ENCODE measurements at places on chromosomes 16 and 17. TPM values are rescaled to one million over a fixed set of nuclear protein-coding genes. Genes with fewer than 3 reads are reported as not detected.
A peak's percentile ranks its signal among the peaks of the same experiment; 100 is the strongest.

GRCh38 chr17:79707931-79708891 lies 22.5 kb upstream of the ENPP7 start:
- peak; percentile 38 for DNase-seq

ASIC2 gene
- 2.5 TPM for polyA plus RNA-seq

GRCh38 chr16:49617016-49617629 lies 238.8 kb downstream of the ZNF423 start:
- DNase-seq = no peak

MYH13 gene
- polyA plus RNA-seq = 0.17 TPM

DYNLRB2 gene
- polyA plus RNA-seq = 9.8 TPM

KRTAP2-3 gene
- not detected for polyA plus RNA-seq

- no peak for DNase-seq
These were observed 42.1 kb downstream of the ITGAM start for GRCh38 chr16:31301708-31302400.

- no peak for DNase-seq
These were observed 13.8 kb upstream of the DLX4 start for GRCh38 chr17:49955157-49955556.

- no peak for DNase-seq
These were observed 148.7 kb downstream of the KCNJ2 start for GRCh38 chr17:70318051-70318450.

PRAC1 gene
- polyA plus RNA-seq = not detected

HSPB9 gene
- 0.17 TPM for polyA plus RNA-seq

DNA sequence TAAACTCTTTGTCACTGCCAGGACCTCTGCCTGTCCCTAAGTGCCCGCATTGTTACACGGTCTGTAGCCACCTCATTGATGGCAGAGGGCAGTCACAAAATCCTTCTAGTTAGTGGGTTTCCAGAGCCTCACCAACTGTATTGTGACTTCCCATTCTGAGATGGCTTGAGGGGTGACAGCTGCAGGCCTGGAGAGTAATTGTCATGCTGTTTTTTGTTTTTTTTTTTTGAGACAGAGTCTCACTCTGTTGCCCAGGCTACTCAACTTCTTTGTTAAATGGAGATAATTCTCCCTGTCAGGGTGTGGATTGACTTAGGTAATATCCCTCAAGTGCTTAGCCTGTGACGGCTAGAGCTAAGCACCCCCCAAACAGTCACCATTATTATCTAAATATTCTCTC lies 77.9 kb downstream of the SDR42E1 start:
- DNase-seq = no peak

Data from left kidney (tissue), 8 donors.